ENCODE measurements at places on chromosomes 11 and 22. TPM values are rescaled to one million over a fixed set of nuclear protein-coding genes. Genes with fewer than 3 reads are reported as not detected.

- DNase-seq: no peak
These were observed 9.7 kb upstream of the RCN1 start for GRCh38 chr11:32081129-32081641.

DNA sequence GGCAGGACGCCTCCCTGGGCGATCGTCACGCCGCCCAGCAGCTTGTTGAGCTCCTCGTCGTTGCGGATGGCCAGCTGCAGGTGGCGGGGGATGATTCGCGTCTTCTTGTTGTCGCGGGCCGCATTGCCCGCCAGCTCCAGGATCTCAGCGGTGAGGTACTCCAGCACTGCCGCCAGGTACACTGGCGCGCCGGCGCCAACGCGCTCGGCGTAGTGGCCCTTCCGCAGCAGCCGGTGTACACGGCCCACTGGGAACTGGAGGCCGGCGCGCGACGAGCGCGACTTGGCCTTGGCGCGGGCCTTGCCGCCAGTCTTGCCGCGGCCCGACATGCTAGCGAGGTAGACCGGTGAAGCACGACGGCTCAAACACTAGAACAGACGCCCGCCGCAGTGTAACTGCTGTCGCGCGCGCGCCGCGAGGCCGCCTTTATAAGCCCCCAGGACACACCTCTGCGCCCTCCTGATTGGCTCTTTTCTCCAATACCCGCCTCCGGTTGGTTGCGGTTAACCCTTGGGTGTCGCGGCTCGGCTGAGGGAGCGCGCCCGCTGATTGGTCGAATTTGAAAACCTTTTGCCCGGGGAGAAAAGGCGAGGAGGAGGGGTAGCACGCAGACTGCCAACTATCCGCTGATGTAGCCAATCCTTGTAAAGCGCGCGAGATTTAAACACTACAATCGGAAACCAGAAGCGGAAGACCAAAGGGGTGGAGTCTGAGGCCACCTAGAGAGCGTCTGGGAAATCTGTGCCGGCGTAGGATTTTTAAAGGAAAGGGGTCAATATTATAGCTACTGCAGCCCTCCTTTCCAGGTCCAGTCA, 6.4 kb downstream of the DPAGT1 start:
- DNase-seq: peak; percentile 99

DNA sequence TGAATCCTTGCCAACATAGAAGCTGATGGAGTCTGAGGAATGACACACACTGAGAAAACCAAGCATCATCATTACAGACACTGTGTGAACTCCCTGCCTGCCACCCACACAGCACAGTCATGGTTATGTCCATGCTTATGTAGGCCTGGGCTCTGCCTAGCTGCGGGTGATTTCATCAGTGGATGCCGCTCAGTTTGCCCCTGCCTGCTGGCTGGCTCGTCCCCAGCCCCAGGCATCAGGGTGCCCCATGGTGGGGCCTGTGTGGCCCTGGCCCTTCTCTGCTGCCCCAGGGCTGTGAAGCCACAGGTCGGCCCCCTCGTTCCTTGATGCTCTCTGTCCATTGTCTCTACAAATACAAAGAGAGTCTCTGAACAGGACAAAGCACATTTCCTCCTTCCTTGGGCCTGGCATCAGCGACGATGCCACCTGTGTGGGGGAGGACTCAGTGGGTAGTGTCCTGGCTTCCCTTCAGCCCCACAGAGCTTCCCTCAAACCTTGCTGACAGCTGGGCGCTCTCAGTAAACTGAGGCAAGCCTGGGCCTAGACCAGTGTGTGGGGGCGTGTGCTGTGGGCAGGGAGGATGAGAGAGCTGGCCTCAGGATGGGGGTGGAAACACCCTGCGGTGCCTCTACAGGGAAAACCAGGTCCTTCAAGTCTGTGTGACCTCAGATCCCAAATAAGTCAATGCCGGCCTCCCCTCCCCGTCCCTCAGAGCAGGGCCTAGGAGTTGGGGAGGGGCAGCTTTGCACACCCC, 20.0 kb upstream of the TUB start:
- DNase-seq: no peak

DNA sequence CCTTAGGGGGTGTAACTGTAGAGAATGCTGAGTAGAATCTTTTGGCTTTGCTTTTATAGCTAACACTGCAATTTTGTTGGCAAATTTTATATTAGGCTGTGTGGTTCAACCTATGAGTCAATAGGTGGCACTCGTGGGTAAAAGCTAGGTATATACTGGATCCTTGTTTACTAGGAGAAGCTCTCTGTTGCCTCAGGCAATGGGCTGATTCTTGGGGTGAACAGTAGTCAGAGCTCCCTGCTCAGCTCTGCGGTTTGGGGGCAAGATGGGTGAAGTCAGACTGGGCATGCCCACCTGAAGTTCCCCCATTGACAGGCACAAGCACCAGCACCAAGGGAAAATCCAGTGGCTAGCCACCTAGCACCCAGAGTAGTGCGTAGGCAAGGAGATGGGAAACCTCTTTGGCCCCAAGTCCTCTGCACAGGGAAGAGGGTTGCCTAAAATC, 238.7 kb downstream of the FAM181B start:
- no peak for DNase-seq

DNA sequence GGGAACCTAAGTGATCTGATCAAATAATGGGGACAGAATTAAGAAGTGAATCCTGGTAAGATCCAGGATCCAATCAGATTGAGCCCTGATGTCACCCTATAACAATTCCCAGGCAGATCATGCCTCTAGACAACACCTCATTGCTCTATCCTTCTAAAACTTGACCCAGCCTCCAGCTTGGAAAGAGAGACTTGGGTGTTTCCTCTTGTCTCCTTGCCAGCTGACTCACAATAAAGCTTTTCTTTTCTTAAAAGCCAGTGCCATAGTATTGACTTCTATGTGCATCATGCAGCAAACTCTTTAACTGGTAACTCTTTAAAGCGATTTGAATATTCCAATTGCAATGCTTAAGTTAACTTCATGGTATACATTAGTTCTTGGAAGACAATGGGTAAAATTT, 109.6 kb upstream of the CHORDC1 start:
- no peak for DNase-seq

DNA sequence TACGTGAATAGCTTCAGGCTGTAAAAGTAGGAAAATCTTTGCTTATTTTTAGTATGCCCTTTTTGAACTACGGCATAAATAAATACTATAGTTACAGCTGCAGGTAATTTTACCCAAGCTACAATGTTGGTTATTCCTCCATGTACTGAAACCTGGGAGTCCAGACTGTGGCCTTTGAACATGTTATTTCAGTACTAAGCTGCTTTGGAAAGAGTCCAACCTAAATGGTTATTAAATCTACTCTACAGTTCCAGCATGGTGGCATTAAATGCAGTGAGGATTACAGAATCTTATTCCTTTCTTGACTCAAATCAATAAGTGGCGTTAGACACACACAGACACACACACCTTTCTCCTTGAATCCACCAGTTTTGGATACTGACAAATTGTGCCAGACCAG, 165.1 kb downstream of the MSANTD4 start:
- DNase-seq: no peak

GRCh38 chr11:47143322-47143721, 33.4 kb downstream of the ARFGAP2 start:
- DNase-seq: no peak

DNA sequence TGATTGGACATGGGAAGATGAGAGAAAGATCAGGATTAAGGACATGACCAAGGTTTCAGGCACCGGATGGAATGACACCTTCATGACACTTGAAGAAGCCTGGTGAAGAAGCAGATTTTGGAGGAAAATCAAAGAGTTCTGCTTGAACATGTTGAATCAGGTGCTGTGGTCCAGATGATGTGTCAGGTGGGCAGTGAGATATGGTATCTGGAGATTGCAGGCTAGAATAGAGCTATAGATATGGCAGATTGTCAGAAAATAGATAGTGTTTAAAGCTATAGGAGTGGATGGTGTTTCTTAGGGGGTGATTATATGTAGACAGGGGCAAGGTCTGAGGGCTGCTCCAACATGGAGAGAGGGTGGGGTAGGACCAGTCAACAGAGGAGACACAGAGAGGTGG, 40.2 kb downstream of the PANX1 start:
- DNase-seq: no peak

- no peak for DNase-seq
These were observed 385 bp upstream of the SCO2 start for GRCh38 chr22:50525858-50526107.

- DNase-seq: no peak
These were observed 36.5 kb downstream of the ART5 start for GRCh38 chr11:3605283-3605662.

The SNX32 gene
- 1.7 TPM for polyA plus RNA-seq

The GLB1L2 gene
- polyA plus RNA-seq: not detected

The CCDC87 gene
- polyA plus RNA-seq: 0.30 TPM
